ENCODE measurements at places on chromosomes 7 and 10. TPM values are rescaled to one million over a fixed set of nuclear protein-coding genes. Genes with fewer than 3 reads are reported as not detected.

- no peak for DNase-seq
These were observed 74.8 kb downstream of the MDH2 start for GRCh38 chr7:76122516-76123239.

DNA sequence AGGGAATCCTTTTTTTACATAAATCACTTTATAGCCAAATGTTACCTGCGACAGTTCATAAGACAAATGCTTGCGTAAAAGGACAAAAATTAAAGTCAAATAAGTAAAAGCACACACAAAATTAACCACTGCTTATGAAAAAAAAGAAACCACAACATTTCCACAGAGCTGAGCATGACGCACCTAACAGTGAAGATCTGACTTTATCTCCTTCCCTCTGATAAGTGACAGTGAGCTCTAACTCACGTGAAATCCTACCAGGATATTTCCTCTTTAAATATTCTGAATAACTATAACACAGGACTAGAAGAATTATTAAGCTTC is 225.5 kb downstream of the SFMBT2 start:
- no peak for DNase-seq

XRCC2 gene
- 14.5 TPM for total RNA-seq

NACAD gene
- 0.08 TPM for total RNA-seq

GRCh38 chr7:148241700-148242293 is 348.8 kb upstream of the C7orf33 start:
- no peak for DNase-seq

TEX36 gene
- total RNA-seq = not detected

ITGB8 gene
- not detected for total RNA-seq

TUBAL3 gene
- total RNA-seq = 0.07 TPM

- DNase-seq = no peak
These were observed 138.6 kb downstream of the LHPP start for GRCh38 chr10:124600051-124600880.

GRCh38 chr7:123260428-123260960 is 60.7 kb upstream of the SLC13A1 start:
- DNase-seq = no peak

PKD2L1 gene
- total RNA-seq = 0.31 TPM

CFAP43 gene
- 0.24 TPM for total RNA-seq

RPEL1 gene
- 0.10 TPM for total RNA-seq

DNA sequence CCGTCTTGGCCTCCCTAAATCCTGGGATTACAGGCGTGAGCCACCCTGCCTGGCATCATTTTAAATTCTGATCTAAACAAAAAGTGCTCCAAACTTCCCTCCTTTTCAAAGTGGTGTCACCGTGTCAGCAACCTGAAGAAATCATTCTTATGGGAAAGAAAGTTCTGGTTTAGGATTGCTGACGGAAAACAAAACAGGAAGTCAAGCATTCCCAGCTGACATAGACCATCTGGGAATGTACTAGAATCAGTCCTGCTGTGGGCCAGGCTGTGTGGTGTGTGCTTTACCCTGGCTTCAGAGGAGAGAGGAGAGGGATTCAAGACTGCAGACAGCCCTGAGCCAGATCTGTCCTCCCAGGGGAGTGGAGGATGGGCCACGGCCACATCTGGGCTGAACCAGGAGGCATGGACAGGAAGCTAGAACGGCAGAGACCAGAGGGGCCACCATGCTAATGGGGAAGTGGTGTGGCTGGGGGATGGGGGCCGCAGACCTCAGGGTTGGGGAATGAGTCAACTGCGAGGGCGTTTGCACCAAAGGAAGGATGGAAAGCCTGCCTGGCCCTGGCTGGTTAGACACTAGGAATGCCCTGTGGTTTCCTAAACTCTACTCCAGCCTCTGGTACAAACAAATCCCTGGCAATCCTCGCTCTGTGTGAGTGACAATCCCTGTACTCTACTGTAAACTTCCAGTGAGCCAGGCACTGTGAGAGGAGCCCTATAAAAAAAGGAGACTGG is 16.7 kb upstream of the CLIP2 start:
- DNase-seq = no peak

EGR2 gene
- total RNA-seq = 0.11 TPM

TMEM225B gene
- 0.60 TPM for total RNA-seq

- no peak for DNase-seq
These were observed 10.8 kb downstream of the PDE1C start for GRCh38 chr7:32059289-32060011.

- no peak for DNase-seq
These were observed 499.6 kb downstream of the MAGI2 start for GRCh38 chr7:78953726-78954363.

DNA sequence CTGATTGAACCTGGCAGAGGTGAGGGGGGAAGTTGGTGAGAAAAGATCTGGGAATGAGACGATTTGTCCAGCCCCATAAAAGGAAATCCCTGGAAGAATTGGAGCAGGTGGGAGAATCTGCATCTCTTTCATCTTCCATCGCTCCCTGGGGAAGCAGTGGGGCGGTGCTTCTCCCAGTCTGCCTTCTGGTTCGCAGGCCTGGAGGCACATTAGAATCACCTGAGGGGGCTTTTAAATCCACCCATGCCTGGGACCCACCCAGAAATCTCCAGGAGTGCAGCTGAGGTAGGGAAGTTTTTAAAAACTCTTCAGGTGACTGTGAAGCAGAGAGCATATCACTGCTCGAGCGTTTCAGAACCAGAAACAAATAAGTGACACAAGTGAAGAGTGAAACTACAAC is 26.7 kb upstream of the SYPL1 start:
- DNase-seq = no peak

KLF14 gene
- not detected for total RNA-seq

DNA sequence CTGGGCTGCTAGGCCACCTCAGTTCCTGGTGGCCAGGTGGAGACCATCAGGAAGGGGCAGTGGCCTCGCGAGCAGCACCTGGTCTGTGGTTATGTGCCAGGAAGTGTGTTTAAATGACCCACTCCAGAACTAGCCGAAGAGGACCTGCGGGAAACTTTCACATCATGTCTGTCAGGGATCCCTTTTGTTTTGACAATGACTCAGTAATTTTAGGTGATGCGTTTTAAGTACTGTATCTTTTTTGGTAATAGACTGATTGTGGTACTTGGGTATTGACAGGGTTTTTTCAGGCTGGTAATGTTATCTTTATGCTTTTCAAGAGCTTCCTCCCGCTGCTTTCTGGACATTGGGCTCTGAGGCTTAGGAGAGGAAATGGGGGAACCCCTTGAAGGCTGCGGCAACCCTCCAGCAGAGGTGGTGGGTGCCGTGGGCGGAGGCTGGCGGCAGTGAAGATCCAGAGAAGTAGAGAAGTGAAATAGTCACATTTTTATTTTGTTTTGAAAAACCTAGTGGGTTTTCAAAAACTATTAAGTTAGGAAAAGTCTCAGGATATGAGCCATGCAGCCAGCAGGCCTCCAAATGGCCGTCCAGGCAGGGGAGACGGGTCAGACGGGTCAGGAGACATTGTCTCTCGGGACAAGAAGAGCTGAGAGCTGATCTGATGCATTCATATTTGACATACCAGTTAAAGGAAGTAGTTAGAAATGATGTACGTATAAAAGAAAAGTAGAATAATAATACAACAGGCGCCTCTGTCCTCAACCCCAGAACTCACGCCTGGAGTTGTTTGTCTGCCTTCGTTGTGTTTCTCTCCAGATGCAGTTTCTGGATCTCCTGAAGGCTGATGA is 27.7 kb downstream of the PPP2R2D start:
- no peak for DNase-seq

DNA sequence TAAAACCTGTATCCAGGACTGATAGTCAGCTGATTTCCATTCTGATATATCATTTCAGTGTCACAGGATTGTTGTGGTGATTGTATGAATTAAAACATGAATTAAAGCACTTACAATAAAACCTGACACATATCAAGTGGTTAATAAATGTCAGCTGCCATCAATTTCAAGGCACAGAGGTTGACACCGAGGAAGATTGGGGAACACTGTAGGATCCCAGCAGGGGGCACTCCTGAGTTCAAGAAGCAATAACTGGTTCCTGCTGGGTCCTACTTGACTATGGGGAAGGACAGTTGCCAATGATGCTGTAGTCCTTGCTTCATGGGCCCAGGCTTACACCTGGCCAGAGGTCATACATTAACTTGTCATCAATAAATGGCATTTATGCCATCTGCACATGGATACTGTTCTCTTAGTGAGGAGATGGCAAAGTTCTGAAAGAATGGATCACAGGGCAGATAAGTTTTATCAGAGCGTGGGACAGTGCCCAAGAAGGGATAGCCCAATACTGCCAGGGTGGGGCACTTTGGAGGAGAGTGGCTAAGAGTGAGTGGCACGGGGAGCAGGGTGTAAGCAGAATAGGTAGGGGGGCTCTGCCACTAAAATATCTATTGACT is 24.1 kb downstream of the FZD1 start:
- peak; percentile 16 for DNase-seq

Measured in HepG2 (cell line).